ENCODE measurements at places on chromosomes 4 and X.
A peak's percentile ranks its signal among the peaks of the same experiment; 100 is the strongest.

DNA sequence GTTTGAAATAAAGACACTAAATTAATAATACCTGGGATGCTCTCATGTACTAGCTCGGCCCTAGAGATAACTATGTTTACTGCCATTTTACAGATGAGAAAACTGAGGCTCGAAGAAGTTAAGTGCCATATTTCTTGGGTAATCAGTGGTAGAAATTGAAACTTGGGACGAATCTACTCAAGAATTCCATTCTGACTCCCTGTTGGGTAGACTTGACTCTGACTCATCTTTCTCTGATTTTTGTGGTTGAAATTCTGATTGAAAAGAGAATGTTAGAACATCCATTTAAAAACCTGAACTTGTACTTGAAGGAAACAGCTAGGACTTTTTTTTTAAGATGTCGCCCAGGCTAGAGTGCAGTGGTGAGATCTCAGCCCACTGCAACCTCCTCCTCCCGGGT, 50.1 kb upstream of the NSUN7 start:
- peak; percentile 71 for DNase-seq

- no peak for DNase-seq
Measured at GRCh38 chr4:145341381-145341780, 140.3 kb upstream of the SMAD1 start.

GRCh38 chr4:17030543-17030942, 132.1 kb upstream of the LDB2 start:
- peak; percentile 69 for DNase-seq

DNA sequence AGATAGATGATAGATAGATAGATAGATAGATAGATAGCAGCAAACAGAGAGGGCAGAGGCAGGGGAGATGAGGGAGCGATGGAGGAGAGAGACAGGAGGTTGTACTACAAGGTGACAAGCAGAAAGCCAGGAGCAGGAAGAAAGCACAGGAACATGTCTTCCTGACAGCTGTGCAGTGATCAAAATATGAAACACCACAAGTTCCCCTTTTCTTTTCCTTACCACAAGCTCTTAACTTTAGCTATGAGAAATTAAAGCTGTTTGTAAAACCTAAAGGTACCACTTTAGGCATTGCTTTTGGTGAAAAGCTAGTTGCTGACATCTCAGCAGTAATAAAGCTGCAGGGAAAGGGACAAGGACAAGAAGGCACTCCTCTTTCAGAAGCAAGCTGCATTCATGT, 9.1 kb upstream of the MAGED4B start:
- DNase-seq = no peak

DNA sequence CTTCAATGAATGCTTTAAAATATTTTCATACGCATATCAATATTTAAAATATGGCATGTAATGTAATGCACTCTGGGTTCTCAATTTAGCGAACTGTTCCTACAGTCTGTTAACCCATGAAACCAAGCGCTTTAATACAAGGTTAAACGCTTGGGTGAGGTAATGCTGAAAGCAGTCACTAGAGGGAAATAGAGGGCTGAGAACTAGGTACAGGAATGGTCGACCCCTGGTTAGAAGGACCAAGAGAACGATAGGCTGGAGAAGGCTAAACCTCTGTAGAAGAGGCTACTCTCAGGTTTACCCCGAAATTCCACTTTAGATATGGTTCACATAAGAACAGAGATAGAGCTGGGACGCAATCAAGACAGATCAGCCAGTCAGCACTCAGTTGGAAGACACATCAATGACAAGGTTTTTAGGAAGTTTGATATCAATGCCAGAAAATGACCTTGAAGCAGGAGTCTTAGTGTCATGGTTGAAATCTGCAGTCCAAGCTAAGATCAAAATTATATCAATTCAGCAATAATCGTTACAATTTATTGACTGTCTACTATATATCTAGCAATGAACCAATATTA, 26.9 kb downstream of the ARSJ start:
- peak; percentile 67 for DNase-seq

DNA sequence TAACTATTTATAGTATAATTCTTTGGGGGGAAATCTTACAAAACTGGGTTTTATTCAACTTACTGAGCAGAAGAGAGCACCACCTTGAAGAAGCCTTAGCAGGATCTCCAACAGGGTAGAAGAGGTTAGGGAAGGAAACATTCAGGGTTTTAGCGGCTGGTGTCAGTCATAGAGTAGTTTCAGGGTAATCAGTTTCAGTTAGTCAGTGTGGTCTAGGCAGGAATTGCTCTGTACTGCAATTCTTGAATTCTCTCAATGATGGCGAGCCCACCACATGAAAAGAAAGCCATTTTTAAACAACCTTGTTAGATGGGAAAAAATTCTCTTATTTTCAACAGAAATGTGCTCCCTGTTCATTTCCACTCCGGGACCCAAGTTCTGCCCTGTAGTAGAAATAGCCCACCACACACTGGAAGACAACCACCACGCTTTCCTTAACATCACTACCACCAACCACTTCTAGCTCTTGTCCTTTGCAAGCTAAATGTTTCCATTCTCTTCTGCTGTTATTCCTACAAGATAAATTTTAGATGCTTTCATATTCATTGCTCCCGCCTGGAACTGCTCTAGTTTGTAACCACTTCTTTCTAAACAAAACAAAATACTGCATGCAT, 25.9 kb downstream of the COL25A1 start:
- no peak for DNase-seq

GRCh38 chr4:174425669-174426068, 96.6 kb downstream of the HPGD start:
- DNase-seq = no peak

- no peak for DNase-seq
Measured at GRCh38 chr4:88989990-88990389, 67.0 kb downstream of the FAM13A start.

GRCh38 chr4:90137555-90137954, 10.4 kb downstream of the CCSER1 start:
- DNase-seq = peak; percentile 14

- DNase-seq = no peak
Measured at GRCh38 chrX:71212536-71212935, 10.5 kb upstream of the GJB1 start.

DNA sequence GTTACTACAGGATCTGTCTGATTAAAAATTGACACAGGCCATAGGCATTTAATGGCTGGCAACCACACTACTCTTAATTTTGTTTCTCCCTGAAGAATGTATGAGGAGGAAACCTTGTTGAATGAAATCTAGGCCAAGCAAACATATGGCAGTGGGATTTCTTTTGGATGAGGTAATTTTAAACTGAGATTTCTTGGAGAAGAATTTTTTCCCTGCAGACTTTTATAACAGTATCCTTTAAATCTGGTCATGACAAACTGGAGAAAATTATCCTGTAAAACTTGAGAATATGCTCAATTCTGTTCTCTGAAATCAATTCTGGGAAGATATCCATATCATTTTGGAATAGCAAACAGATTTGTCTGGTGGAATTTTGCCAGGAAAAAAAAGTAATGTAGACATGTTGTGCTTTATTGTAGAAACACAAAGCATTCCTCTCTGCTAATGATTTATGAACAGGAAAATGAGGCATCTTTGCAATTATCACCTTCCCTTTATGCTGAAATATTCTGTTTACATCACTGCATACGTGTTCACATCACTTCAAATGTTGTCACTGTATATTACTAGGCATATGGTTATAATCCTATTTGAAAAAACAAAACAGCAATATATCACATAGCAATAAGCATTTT, 108.3 kb upstream of the ARSJ start:
- DNase-seq = peak; percentile 95

All from fibroblast of skin of back (primary cell).